ENCODE measurements at places on chromosomes 2 and 18.

- DNase-seq, result no peak
Measured at GRCh38 chr2:73917696-73918207, 8.9 kb upstream of the DGUOK start.

- DNase-seq, result no peak
Measured at GRCh38 chr2:85541753-85542457, 2.9 kb downstream of the MAT2A start.

DNA sequence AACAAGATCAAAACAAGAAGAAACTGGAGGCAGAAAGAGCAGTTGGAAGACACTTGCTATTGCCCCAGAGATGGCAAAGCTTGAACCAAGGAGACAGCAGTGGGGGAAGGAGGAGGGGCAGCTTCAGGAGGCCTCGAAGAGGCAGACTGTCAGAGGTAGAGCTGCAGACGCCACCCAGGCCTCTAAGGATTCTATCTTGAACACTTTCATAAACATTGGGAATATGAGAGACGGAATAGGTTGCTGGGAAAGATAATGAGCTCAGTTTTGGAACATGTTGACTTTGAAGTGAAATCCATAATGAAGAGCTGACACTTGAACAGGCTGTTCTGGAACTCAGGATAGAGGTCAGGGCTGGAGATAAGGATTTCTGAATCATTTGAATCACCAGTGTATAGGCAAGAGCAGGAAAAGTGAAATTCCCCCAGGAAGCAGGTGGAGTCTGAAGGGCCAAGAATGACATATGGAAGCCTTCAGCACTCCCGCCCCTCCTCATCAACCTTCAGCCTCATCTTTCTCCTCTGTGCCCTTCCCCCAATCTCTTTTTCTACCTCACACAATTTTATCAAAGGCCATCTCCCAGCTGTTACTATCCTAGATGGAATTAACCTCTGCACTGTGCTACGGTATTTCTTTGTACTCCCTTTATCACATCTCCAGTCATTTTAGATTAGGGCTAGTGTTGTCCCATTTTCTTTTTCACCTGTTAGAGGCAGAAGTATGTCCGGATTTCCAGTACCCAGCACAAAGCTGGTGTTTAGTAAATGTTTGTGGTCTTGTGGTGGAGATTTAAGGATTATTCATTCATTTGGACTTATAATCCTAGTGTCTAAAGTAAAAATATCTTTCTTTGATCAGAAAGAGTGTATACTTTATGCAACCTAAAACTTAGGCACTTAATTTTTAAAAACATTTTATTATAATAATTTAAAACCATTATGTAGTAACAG is 47.5 kb upstream of the RTN4 start:
- no peak for DNase-seq

GRCh38 chr2:190407246-190407661 is 901 bp upstream of the MFSD6 start:
- no peak for DNase-seq

DNA sequence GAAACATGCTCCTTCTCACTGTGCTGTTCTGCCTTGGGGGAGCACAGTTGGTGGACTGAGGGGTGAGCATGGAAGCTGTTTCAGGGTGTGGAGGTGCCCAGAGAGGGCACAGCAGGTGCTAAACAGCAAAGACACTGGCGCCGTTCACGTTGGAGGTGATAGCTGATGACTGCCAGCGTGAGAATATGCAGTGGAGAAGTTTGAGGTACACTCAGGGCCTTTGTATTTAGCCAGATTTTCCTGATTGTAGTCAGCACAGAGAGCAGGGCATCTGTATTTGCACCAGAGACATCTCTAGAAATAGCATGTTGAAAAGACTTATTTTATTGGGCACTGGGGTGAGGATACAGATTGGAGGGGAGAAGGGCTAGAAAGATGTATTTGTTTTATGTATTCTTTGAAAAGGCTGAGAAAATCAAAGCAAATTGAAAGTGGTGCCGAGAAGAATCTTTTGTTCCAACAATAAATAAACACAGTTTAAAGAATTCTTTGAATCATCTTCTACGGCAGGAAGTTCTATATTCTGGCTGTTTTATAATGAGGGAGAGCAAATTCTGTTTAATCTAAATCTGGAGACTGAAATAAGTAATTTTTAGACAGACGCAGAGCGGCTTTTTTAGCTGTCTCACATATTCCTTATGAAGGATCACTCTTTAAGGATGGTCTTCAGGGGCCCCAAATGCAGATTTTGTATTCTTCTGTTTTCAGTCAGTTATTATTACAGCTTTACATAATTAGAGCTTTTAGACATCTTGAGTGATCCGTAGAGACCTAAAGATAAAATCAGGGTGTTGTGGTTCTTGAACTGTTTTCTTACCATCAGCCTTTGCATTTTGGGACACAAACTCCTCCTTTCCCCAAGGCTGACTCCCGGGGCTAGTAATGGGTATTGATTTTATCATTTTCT is 7.1 kb downstream of the ZNF532 start:
- no peak for DNase-seq

GRCh38 chr2:208065476-208065875 is 40.1 kb upstream of the PLEKHM3 start:
- DNase-seq, result no peak

- DNase-seq, result no peak
Measured at GRCh38 chr18:49368161-49368875, 92.1 kb downstream of the DYM start.

DNA sequence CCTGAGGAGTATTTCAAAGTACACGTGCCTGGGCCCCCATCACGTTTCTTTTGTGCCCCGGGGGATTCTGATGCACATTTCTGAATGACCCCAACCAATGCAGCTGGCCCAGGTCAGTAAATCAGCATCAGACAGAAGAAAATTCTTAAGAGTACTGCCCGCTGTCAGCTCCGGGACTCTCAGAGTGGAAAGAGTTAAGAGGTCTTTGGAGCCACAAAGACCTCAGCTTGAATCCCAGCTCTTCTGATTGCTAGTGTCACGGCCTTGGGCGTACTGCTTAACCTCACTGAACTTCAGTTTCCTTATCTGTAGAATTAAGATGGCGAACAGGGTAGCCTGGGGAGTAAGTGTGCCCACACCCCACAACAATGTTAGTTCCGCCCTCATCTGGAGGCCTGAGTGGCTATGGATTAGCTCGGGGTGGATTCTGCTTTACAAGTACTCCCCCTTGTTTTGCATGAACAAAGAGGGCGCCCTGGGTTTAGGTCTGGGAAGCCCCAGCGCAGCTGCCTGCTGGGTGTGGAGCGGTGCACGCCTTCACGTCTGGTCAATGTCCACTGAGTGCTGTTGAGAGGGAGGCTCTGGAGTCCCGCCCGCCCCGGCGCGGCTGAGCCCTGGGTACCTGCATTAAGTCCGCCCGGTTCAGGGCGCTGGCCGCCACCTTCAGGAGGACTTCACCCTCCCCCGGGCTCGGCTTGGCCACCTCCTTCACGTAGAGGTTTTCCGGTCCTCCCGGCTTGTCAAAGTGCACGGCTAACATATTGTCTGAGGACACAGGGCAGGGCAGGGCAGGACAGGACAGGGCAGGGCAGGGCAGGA is 858 bp downstream of the TP53I3 start:
- DNase-seq, result peak; percentile 83

DNA sequence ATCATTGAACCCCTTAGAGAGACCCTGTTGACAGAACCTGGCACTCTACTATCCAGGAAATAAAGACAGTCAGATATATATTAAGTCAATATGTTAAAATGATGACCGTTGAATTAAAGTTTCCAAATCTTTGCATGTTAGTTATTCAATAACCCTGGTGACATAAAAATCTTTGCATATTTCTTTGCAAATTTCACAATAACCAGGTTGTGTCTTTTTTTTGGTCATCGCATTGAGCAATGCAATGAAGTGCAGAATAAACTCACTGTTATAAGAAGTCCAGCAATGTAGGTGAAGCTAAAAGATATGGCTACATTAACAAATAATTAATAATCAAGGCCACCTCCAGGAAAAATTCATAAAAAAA is 596.9 kb downstream of the NYAP2 start:
- no peak for DNase-seq

GRCh38 chr2:172639823-172640222 is 83.9 kb downstream of the PDK1 start:
- DNase-seq, result peak; percentile 37

GRCh38 chr2:231966886-231967285 is 5.4 kb downstream of the DIS3L2 start:
- DNase-seq, result no peak

DNA sequence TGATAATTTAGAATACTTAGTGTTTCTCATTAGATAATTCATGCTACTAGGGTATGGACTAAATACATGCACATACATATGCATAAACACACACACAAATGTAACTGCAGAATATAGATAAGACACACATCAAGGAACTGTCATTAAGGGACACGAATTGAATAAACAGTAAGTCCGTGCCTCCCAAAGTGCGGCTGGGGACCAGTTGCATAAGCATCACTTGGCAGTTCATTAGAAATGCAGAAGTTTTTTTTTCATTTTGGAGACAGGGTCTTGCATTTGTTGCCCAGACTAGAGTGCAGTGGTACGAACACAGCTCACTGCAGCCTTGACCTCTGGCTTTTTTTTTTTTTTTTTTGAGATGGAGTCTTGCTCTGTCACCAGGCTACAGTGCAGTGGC is 130.0 kb upstream of the CCDC195 start:
- DNase-seq, result no peak

DNA sequence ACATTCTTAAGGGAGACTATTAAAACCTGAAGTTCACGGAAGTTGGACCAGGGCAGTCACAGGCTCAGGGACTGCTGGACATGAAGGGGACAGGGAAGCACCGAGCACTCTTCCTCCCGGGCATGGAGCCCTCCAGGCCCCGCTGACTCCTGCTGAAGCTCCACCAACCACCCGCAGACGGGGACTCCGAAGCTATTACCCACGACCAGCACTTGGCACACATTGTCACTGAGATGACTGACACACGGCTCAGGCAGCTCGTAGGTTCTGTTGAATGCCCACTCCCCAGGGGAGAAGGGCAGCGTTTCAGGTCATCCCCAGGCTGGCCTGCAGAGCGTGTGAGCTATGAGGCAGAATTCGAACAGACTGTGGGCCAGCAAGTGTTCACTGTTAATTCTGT is 234.8 kb downstream of the NDUFA10 start:
- DNase-seq, result no peak

GRCh38 chr18:79531386-79531785 is 135.7 kb downstream of the NFATC1 start:
- DNase-seq, result no peak

GRCh38 chr2:105640246-105640645 is 104.5 kb upstream of the NCK2 start:
- no peak for DNase-seq

DNA sequence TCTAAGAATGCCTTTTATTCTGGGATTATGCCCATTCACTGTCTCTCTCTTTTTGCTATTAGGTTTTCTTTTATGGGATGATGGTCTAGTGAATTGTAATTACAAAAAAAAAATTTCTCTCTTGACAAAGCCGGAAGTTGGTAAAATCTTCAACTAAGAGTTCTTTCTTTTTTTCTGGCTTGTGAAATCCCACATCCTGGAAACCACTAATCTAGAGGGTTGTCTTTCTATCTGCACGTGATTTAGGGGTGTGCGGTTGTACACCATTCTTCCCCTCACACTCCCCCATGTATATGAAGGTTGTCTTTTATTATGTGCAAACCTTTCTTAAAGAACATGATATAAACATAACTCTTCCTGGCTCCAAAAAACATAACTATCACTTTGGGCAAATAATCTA is 52.0 kb downstream of the GATA6 start:
- no peak for DNase-seq

- no peak for DNase-seq
Measured at GRCh38 chr2:38125842-38126241, 49.9 kb upstream of the CYP1B1 start.

GRCh38 chr2:43059183-43059897 is 167.1 kb downstream of the ZFP36L2 start:
- DNase-seq, result peak; percentile 91

DNA sequence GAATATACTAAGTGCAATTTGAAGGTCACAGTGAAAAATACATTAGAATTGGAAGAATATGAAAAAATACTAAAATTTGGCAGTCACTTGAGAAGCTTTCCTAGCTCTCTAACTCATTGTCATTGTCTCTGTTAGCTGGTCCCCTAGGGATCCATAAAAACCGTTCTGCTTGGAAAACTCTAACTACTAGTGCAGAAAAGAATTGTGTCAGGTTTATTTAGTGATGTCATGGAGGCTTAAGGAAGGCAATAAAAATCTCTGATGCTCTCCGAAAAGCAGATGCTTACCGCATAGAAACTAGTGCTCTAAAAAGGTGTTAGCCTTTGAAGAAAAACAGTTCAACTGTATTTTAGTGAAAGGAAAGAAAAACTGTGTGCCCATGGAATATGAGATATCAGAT is 150.1 kb upstream of the DLGAP1 start:
- no peak for DNase-seq

DNA sequence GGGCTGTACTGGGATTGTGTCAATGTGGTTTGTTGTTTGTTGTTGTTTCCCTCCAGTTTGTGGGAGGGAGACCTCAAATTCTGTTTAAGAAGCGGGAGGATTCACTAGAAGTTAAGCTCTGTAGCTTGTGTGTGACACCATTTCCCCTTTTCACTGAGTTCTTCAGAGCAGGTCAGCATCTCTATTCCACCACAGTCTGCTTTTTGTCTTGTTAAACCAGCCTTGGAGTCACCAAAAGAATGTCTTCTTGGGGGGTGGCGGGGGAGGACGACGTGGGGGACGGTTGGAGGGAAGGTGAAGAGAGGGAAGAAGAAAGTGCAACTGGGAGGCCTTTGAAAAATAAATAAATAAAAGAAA is 2.3 kb upstream of the BCL11A start:
- DNase-seq, result no peak

GRCh38 chr2:159939946-159940345 is 122.5 kb downstream of the PLA2R1 start:
- no peak for DNase-seq

GRCh38 chr18:78612801-78613200 is 366.8 kb upstream of the SALL3 start:
- no peak for DNase-seq

DNA sequence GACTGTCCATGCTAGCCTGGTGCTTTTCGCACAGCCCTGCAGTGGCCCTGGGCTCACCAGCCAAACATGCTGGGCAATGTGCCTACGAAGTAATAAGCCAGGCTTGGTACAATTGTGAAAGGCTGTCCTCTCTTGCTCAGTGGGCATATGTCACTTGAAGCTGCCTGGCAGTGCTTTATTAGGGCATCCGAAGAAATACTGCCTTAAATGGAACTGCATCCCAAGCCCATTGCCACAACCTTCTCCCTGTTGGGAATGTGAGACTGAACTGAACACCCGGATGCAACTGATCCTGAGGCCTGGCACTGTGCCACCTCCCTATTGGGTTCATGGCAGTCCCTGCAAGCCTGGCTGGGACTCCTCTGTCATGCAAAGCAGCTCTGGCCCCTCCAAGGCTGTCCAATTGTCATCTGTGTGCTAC is 15.9 kb downstream of the CAPG start:
- no peak for DNase-seq

- no peak for DNase-seq
Measured at GRCh38 chr2:35443087-35443486, 912.5 kb upstream of the CRIM1 start.

Data from fibroblast of the conjunctiva (primary cell).